Activated CD4-positive, alpha-beta memory T cell treated with anti-CD3 and anti-CD28 coated beads for 36 hours (primary cell): ENCODE measurements at places on chromosomes 1 and 21. TPM values are rescaled to one million over a fixed set of nuclear protein-coding genes. Genes with fewer than 3 reads are reported as not detected.

MATN1 gene
- not detected for total RNA-seq

TMEM125 gene
- 0.12 TPM for total RNA-seq

FOXO6 gene
- 0.19 TPM for total RNA-seq

MPZ gene
- 5.8 TPM for total RNA-seq

SEMA4A gene
- total RNA-seq, result 68.2 TPM

DNA sequence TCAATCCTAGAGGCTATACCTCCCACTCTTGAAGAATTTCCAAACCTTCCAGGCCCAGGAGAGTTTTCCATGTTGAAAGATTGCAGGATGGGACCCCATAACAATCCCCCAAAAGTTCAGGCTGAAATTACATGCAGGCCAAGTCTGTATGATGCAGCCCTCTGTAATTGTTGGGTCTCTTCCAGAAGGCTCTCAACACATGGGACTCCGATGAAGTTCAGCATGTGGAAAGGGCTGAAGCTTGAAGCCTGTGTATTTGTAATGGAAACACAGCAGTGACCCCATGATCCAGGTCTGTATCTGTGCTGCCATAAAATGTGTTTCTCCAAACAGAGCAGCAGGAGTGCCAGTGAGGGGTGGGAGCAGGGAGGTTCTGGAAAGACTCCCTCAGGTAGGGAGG is 202.5 kb upstream of the LYPLAL1 start:
- DNase-seq, result no peak

DNA sequence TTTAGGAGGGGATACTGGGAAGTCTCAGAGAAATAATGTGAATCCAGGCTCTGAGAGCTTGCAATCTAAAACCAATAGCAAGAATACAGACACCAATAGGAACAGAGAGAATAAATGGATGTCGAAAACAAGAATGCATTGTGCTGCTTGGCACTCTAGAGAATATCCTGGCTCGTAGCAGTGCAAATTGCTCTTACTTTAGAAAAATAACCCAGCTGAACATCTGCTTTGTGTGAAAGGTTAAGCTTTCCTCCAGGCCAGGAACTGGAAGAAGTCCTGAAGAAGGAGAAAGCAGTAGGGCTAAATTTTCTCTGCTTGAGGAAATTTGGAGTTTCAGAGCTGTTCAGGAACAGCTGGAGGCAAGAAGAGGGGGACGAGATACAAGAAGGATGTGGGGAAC is 382.3 kb downstream of the HHIPL2 start:
- DNase-seq, result no peak

- DNase-seq, result peak; percentile 79
Observed at GRCh38 chr1:109802136-109802900, 38.6 kb upstream of the EPS8L3 start.

DNA sequence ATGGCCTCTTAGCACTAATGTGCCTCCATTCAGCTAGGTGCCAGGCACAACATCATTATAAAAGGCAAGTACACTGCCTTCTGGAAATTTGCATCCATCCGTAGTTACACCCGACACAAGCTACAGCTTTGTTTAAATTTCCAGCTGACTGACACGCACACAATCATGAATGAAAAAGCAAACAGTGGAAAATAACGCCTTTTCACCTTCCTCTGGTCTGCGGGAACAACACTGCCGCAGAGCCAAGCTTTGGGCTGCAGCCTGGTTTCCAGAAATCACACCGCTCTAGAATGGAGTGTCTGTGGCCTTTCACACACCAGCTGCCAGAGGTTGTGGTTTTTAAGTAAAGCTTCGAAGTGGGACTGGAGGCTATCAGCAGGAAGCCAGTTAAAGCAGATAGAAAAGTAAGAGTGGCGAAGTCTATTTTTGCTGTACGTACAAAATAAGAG is 142.8 kb upstream of the COA6 start:
- no peak for DNase-seq

DNA sequence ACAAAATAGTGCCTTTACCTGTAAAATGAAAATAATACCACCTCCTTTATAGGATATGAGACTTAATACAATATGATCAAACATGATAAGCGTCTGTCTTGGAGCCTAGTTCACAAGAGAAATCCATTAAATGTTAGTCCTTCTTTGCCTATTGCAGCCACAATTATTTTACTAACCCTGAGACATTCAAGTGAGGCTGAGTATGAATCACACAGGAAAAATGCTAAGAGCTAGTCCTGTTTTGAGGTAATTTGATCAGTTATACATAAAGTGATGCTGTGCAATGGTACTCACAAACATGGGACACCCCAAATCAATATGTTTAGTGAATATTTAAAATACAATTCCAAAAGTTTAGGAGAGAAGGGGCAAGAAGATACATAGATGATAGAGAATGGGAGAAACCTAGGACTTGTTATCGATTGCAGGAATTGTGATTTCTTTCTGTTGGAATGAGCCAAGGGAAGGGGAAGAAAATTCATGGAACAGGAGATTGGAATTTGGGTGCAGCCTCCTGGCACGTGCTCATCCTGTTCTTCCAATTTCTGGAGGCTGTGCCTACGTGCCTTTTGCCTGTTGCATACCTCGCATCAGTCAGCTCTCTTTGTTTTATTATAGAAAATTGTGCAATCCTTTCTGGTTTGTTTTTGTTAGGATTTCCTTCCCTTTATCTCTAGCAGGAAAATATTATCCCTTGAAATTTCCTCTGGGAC is 39.9 kb upstream of the BACH1 start:
- DNase-seq, result no peak

GRCh38 chr1:193549081-193549480 is 362.7 kb upstream of the B3GALT2 start:
- no peak for DNase-seq

DNA sequence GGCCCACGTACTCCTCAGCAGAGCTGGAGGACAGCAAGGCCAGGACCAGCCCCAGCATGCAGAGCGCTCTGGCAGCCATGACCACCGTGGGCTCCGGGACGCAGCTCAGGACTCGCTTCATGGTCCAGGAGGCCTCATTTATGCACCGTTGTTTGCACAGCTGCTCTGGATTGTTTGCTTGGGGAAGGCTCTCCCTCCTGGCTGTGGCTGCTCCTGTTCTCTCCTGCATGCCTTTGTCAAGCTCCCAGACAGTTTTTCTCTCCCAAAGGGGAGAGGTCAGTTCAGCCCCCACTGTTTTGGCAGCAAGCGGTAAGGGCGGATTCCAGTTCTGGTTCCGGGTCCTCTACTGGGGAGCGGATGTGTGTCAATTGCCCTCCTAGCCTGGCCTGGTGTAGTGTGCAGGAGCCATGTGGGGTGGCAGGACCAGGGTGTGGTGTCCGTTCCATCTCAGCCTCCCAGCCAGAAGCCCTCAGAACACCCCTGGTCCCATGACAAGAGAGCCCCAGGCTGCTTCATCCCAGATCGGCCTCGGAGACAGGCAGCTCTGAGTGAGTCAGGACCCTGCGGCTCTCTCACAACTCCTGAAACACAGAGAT is at the start of gene TFF3:
Gene TFF3 (minus strand): TSS at position 114 of the 596 bp plus-strand sequence. CDS start 35 bp downstream, at position 79.
- DNase-seq, result no peak

DNA sequence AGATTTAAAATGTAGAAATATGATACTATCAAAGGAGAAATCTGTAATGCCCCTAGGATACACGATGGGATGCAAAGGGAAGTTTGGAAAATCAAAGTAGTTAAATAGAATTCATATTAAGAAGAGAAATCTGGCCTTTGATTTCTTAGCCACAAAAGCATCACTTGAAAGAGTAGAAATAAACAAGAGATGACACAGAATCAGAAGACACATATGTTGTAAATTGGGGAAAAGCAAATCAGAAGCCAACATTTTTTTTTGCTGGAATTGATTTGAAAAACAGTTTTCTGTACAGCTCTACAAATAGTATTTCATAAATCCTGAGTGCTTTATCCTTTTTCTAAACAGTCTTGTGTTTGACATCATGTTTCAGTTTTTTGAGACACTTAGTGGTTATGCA is 12.4 kb upstream of the TNFSF18 start:
- no peak for DNase-seq

- no peak for DNase-seq
Observed at GRCh38 chr1:19577036-19577435, 67.1 kb upstream of the NBL1 start.
